ENCODE measurements at places on chromosomes 5 and 9. TPM values are rescaled to one million over a fixed set of nuclear protein-coding genes. Genes with fewer than 3 reads are reported as not detected.
A peak's percentile ranks its signal among the peaks of the same experiment; 100 is the strongest.

DNA sequence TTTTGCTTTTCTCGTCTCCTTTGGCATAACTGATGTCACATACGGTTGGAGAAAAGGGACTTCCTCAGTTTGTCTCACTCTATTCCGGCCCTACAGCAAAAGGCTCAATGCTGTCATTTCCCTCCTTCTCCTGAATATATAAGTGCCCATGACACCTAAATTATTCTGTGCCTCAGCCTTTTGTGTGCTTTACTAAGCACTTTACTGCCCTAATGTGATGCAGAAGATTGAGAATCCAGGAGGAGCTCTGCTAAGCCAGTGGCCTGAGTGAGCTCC lies 7.6 kb downstream of the CD180 start:
- no peak overlapping the region for H3K27ac ChIP-seq
- DNase-seq, result no peak
- H3K36me3 ChIP-seq, result no peaks in the 10 kb centered on the region
- H3K27me3 ChIP-seq, result no peaks in the 10 kb centered on the region
- no peaks in the 10 kb centered on the region for H3K4me1 ChIP-seq

GRCh38 chr9:126391713-126392661 lies 65.4 kb downstream of the MVB12B start:
- H3K36me3 ChIP-seq, result no peaks in the 10 kb centered on the region
- H3K27ac ChIP-seq, result no peak overlapping the region
- no peaks in the 10 kb centered on the region for H3K27me3 ChIP-seq

GRCh38 chr5:180865981-180866695 lies 5.1 kb upstream of the ZFP62 start:
- H3K4me1 ChIP-seq, result peaks cover 31% of the 10 kb centered on the region
- peak; percentile 41 for DNase-seq
- peak overlapping the region; percentile 64 for H3K27ac ChIP-seq
- H3K27me3 ChIP-seq, result no peaks in the 10 kb centered on the region
- no peak overlapping the region for H3K4me3 ChIP-seq
- no peaks in the 10 kb centered on the region for H3K36me3 ChIP-seq

- H3K27ac ChIP-seq, result peak overlapping the region; percentile 58
- no peak overlapping the region for H3K4me3 ChIP-seq
- H3K27me3 ChIP-seq, result no peaks in the 10 kb centered on the region
- peak; percentile 61 for DNase-seq
- H3K36me3 ChIP-seq, result no peaks in the 10 kb centered on the region
- peaks cover 82% of the 10 kb centered on the region for H3K4me1 ChIP-seq
Measured at GRCh38 chr9:131734165-131734610, 5.7 kb downstream of the RAPGEF1 start.

GRCh38 chr9:35814106-35814840 lies 569 bp downstream of the HINT2 start:
- H3K27me3 ChIP-seq, result no peaks in the 10 kb centered on the region
- H3K4me3 ChIP-seq, result peak overlapping the region; percentile 98
- peak; percentile 81 for DNase-seq
- H3K36me3 ChIP-seq, result no peaks in the 10 kb centered on the region
- peaks cover 33% of the 10 kb centered on the region for H3K4me1 ChIP-seq

DNA sequence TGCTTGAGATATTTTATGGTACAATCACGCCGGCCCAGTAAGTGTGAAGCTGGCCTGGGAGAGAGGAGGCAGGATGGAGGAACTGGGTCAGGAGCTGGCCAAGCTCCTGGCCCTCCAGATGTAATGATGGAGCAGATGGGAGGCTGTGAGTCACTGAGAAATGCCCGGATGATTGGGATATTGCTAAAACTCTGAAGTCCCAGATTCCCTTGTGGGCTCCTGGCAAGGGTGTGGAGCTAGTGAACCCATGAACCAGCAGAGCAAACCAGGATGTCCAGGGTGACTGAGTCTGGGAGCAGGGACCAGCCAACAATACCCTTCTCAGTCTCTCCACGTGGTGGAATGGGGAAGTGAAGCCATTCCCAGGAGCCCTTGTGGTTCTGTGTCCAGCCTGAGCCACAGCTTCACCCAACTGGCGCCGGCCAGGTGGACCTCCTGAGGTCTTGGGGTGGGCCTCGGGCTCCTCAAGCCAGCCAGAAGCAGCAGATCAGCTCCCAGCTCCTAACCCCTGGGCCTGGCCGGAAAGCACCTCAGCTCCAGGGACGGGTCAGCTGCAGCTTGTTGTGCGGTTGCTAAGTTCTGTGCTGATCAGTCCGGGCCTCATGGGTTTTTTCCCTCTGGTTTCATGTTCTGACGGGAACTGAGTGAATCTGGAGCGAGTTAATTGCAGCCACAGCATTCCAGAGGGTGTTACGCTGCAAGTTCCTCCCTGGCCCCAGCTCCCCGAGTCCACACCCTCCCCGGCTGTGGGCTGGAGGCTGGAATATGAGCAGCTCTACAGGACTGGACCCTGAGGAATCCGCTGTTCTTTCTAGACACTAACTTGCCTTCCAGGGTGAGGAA lies 37.6 kb downstream of the DUSP1 start:
- H3K27me3 ChIP-seq, result no peaks in the 10 kb centered on the region
- no peaks in the 10 kb centered on the region for H3K36me3 ChIP-seq
- no peak overlapping the region for H3K4me3 ChIP-seq

Gene F2RL1
- total RNA-seq, result 20.2 TPM

Gene FOXI1
- not detected for total RNA-seq

Gene ACTL7B
- total RNA-seq, result not detected

Gene CTXN3
- not detected for total RNA-seq

Gene DEPDC1B
- total RNA-seq, result 2.3 TPM

Gene PCDHB7
- total RNA-seq, result 0.52 TPM

Gene DND1
- total RNA-seq, result 2.6 TPM

Gene EXOC3
- 32.2 TPM for total RNA-seq

Measured in body of pancreas (tissue), 4 donors.